ENCODE measurements at places on chromosomes 13 and 19. TPM values are rescaled to one million over a fixed set of nuclear protein-coding genes. Genes with fewer than 3 reads are reported as not detected.

DNA sequence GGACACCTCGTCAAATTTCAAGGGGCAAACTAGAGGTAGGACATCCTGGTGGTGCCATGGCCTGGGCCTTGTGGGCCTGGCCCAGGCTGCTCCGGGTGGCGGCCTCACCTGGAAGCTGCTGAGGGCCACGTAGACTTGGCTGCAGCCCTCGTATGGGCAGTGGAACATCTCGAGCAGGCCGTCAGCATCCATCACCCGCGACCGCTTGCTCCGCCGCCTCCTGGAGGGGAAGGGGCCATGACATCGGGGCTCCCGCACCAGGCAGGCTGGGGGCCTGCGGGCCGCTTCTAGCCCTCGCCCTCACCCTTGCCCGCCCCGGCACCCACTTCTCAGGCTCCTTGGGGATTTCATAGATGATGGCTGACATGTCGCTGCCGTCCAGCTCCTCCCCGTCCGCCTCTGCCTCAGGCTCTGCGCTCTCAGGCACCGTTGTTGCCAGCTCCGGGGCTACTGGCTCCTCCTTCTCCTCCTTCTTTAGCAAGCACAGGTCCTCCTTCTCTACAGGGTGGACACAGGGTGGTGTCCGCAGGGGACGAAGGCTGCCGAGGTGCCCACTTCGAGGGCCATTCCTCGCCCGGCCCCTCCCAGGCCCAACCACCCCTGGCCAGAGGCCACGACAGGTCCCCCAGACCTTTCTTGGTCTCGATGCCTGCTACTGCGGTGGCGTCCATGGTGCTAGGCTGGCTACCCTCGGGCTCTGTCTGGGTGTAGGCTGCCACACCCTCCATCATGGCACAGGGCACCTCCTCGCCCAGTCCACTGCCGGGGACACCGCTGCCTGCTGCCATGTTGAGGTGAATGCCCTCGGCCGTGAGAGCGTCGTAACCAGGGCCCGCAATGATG, 6.0 kb upstream of the ELAVL3 start:
- DNase-seq, result no peak

GRCh38 chr13:77583581-77583980, 48.1 kb downstream of the SCEL start:
- DNase-seq, result no peak

- no peak for DNase-seq
Measured at GRCh38 chr13:101486708-101487437, 34.4 kb downstream of the ITGBL1 start.

DNA sequence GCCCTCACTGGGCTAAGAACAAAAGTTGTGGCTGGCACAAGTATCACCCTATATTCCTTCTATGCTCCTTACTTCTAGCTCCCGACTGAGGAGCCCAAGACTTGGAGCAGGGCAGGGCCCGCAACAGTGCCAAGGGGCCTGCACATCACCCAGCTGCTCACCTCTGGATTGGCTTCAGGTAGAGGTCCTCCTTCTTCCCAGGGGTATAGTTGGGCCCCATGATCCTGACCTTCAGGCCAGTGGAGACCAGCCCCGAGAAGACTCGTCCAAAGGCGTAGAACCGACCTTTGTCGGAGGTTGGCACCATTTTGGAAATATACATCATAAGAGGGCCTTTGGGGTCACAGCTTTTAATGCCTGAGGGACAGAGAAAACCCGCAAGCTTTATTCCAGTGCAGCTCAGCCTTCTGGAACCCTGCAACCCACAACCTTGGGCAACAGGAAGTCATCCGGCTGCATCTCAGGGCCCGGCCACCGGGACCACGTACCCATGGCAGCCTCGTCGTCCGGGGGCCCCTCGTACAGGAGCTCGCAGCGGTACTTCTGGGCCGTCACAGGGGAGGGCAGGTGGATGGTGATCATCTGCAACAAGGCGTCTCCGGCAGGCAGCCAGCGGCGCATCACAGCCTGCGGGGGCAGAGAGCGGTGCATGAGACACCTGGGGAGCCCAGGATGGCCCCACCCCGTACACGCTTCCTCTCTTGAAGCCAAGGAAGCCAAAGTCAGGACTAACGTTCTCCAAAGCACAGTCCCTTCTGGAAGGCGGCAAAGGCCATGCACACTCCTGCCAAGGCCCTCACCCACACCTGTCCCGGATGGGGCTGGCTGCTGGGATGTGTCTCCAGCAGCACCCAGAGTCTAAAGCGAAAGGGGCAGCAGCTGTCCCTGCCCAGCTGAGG, 4.7 kb downstream of the EEF2 start:
- DNase-seq, result no peak

DACH1 gene
- 8.1 TPM for total RNA-seq
